ENCODE measurements at places on chromosomes 7 and 10. TPM values are rescaled to one million over a fixed set of nuclear protein-coding genes. Genes with fewer than 3 reads are reported as not detected.

DNA sequence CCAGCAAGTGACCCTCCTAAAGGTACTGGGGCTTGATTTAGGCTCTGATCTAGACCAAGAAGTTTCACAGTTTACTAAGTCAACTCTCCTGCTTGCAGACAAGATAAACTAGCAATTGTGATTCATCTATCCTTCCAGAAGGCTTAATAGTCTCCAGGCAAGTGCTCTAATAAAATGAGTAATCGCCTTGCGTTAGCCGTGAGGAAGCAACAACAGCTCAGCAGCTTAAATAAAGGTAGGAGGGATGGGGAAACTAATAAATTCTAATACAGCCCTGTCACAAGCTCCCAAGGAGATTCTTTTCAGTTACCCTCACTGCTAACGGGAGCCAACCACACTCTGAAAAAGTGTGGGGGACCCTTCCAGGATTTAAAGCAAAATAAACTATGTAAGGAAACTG lies 48.4 kb downstream of the FRMD4A start:
- no peak for DNase-seq
- H3K4me1 ChIP-seq: no peaks in the 10 kb centered on the region
- no peak overlapping the region for H3K27ac ChIP-seq
- H3K27me3 ChIP-seq: no peaks in the 10 kb centered on the region

GRCh38 chr7:76386691-76387260 lies 22.7 kb downstream of the SSC4D start:
- H3K27me3 ChIP-seq: no peaks in the 10 kb centered on the region
- H3K4me1 ChIP-seq: peaks cover 7% of the 10 kb centered on the region
- no peak overlapping the region for H3K4me3 ChIP-seq
- no peak overlapping the region for H3K27ac ChIP-seq

DNA sequence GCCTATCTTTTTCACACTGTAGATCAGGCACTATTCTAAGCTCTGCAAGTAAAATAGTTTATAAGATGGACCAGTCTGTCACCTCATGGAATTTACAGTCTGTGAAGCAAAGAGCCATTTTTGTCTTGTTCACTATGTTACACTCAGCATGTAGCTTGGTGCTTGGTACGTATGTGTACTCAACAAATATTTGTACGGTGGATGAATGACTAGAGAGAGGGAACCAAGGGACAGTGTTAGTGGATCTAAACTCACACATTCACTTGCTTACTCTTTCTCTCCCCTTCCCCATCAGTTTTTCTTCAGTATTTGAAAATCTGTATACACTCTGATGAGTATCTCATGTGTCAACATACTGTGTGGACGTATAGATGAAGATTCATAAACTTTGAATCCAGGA lies 45.9 kb downstream of the PTF1A start:
- no peaks in the 10 kb centered on the region for H3K4me1 ChIP-seq
- H3K4me3 ChIP-seq: no peak overlapping the region
- H3K27ac ChIP-seq: no peak overlapping the region
- H3K27me3 ChIP-seq: no peaks in the 10 kb centered on the region
- no peak for DNase-seq

The CYP2C9 gene
- not detected for total RNA-seq

The VWA2 gene
- 0.09 TPM for total RNA-seq

DNA sequence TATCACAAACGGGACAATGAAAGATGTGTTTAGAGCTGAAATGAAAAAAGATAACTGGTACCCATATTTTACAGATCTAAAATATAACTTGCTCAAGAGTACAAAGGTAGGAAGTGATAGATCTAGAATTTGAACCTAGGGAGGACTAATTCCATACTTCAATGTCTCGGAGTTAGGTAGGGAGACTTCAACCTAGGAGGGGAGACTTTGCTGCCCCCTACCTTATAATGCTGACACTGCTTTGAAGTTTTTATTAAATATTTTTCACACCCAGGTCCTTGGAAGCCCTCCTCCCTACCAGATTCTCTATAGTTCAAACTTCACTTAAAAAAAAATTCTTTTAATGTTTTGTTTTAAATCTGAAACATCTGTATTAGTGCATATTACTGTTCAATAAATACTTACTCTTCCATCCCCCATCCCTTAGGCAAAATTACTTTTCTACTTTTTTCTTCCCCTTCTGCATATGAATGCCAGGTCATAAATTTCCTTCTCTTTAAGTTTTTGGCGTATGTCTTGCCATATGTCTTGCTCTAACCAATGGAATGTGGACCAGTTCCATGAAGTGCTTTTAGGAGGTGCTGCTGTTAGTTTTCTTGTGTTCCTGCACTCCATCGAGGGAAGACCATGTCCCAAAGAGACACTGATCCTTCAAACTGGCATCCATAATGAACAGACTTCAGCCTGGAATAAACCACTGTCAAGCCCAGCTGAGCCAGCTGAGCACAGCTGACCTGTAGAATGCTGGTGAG lies 57.8 kb downstream of the MICU1 start:
- no peaks in the 10 kb centered on the region for H3K27me3 ChIP-seq
- DNase-seq: peak; percentile 33
- H3K4me3 ChIP-seq: no peak overlapping the region

GRCh38 chr10:85225311-85225710 lies 896.9 kb downstream of the CCSER2 start:
- H3K4me3 ChIP-seq: no peak overlapping the region
- no peaks in the 10 kb centered on the region for H3K36me3 ChIP-seq
- no peak overlapping the region for H3K27ac ChIP-seq
- peaks cover 12% of the 10 kb centered on the region for H3K4me1 ChIP-seq
- DNase-seq: no peak

DNA sequence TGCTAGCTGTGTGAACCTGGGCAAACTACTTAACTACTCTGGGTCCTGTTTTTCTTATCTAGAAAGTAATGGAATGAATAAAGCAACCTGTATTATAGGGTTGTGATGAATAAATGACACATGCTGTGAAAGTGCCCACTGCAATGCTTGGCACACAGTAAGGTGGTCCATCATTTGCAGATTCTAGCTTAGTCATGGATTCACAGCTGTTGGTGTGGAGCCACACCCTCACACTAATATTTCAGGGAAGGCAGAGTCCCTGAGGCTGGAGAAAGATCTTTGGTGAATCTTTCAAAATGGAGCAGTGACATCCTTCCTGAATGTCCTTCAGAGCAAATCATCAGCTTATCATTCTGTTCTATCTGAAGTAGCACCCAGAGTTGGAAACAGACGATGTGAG lies 60.6 kb downstream of the A1CF start:
- no peaks in the 10 kb centered on the region for H3K4me1 ChIP-seq
- no peak for DNase-seq
- no peak overlapping the region for H3K4me3 ChIP-seq

The ZNF853 gene
- total RNA-seq: 8.2 TPM

GRCh38 chr10:60299961-60300883 lies 89.5 kb downstream of the ANK3 start:
- DNase-seq: peak; percentile 65
- peaks cover 9% of the 10 kb centered on the region for H3K4me1 ChIP-seq
- H3K4me3 ChIP-seq: no peak overlapping the region
- H3K36me3 ChIP-seq: no peaks in the 10 kb centered on the region

The CPVL gene
- total RNA-seq: 56.6 TPM

- H3K4me3 ChIP-seq: no peak overlapping the region
- H3K27me3 ChIP-seq: no peaks in the 10 kb centered on the region
- no peak for DNase-seq
- no peaks in the 10 kb centered on the region for H3K4me1 ChIP-seq
- H3K36me3 ChIP-seq: no peaks in the 10 kb centered on the region
Measured at GRCh38 chr7:24788961-24789576, 31.8 kb upstream of the GSDME start.

DNA sequence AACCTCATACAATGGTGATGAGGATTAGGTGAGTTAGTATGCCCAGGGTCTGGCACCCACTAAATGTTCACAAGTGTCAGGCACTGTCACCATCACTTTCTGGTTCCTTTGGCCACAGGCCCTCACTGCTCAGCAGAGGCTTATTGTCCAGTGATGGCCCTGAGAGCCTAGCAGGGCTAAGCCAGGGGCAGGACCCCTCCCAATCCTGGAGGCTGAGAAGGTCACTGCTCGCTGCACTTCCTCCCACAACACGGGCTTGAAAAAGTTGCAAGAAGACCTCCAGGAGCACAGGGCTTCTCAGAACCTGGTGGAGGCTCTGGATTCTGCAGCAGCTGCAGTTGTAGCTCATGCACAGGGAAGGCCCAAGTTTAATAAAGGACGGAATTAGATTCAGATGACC lies 48.1 kb downstream of the DRGX start:
- no peak for DNase-seq
- H3K36me3 ChIP-seq: no peaks in the 10 kb centered on the region
- H3K27me3 ChIP-seq: no peaks in the 10 kb centered on the region
- H3K27ac ChIP-seq: no peak overlapping the region
- H3K4me3 ChIP-seq: no peak overlapping the region

DNA sequence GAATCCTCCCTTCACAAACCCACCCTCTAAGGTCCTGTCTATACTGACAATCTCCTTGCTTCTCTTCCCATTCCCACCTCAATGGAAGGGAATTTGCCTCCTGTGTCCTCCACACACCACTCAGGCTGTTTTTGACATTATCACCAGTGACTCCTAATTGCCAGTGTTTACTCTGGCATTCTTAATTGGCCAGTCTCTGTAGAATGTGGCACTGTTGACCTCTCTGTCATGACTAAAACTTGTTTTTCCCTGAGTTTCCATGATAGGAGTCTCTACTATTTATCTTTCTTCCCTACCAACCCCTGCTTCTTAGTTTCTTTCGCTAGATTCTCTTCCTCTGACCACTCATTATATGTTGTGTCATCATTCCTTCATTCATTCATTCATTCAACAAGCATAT lies 12.1 kb downstream of the SLC16A12 start:
- DNase-seq: no peak
- no peaks in the 10 kb centered on the region for H3K36me3 ChIP-seq
- no peaks in the 10 kb centered on the region for H3K4me1 ChIP-seq
- H3K27ac ChIP-seq: no peak overlapping the region
- no peaks in the 10 kb centered on the region for H3K27me3 ChIP-seq

The PRSS1 gene
- not detected for total RNA-seq

DNA sequence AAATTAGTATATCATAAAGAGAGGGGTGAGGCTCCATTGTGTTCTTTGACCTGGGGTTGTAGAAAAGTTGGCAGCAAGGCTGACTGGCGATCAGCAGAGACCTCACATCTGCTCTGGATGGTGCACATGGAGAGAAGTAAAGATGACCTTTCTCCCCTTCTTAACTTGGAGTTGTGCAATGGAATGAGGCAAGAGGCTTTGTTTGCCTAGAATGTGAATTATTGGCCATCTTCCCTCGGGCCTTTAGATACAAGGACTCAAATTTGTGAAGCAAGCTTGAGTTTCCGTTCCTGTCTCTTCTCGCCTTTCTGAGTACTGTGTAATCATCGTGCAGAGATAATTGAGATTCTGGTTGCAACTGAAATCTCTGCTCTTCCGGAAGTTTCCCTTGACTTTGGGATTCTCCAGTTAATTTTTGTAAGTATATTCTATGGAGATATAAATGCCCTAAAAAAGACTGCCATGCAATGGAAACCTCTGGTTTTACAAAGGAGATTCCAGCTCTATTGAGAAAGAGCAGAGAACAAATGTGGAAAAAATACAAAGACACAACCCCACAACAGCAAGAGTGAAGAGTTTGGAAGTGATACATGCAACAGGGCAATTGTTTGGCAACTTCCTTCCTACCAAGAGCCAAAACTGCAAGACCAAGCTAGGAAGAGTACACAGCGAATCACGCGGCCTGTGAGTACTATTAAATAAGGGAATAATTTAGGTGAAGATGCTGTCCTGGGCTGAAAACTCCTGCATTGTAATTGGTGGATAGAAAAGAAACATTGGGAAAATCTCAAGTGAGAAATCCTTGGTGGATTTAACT lies 542.3 kb upstream of the NRP1 start:
- H3K27me3 ChIP-seq: no peaks in the 10 kb centered on the region
- no peaks in the 10 kb centered on the region for H3K36me3 ChIP-seq
- peaks cover 28% of the 10 kb centered on the region for H3K4me1 ChIP-seq

GRCh38 chr7:146249272-146249671 lies 132.7 kb downstream of the CNTNAP2 start:
- DNase-seq: no peak
- H3K4me3 ChIP-seq: no peak overlapping the region
- H3K27ac ChIP-seq: no peak overlapping the region
- H3K4me1 ChIP-seq: peaks cover 13% of the 10 kb centered on the region
- no peaks in the 10 kb centered on the region for H3K36me3 ChIP-seq

The HMX3 gene
- total RNA-seq: 0.12 TPM

The CALD1 gene
- total RNA-seq: 90.2 TPM

GRCh38 chr7:29236071-29236580 lies 41.6 kb downstream of the CHN2 start:
- no peak overlapping the region for H3K4me3 ChIP-seq
- peaks cover 18% of the 10 kb centered on the region for H3K4me1 ChIP-seq
- H3K36me3 ChIP-seq: no peaks in the 10 kb centered on the region

DNA sequence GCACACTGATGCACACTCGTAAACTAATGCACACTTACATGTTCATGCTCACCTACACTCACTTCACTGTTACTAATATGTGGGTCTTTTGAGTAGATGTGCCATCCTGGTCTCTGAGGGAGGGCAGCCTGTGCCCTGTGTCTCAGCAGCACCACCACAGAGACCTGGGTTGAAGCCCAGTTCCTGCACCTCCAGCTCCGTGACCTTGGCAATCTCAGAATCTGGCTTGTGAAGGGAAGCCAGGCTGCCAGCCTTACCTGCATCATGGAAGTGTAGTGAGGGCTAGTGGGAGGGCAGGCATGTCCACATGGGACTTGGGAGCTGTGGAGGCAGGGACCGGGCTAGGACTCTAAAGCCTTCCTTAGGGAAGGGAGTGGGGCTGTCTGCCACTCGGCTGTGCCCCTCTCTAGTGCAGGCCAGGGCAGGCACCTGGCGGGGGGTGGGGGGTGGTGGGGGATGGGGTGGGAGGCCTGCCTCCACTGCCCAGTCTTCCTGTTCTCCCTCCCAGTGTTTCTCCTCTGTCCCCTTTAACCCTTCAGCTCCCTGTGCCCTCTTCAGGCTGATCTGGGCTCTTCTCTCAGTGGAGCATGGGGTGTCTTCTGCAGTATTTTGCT lies 8.1 kb downstream of the ADCY1 start:
- peaks cover 4% of the 10 kb centered on the region for H3K27me3 ChIP-seq
- DNase-seq: peak; percentile 38
- H3K27ac ChIP-seq: no peak overlapping the region
- H3K4me3 ChIP-seq: peak overlapping the region; percentile 38
- no peaks in the 10 kb centered on the region for H3K36me3 ChIP-seq

DNA sequence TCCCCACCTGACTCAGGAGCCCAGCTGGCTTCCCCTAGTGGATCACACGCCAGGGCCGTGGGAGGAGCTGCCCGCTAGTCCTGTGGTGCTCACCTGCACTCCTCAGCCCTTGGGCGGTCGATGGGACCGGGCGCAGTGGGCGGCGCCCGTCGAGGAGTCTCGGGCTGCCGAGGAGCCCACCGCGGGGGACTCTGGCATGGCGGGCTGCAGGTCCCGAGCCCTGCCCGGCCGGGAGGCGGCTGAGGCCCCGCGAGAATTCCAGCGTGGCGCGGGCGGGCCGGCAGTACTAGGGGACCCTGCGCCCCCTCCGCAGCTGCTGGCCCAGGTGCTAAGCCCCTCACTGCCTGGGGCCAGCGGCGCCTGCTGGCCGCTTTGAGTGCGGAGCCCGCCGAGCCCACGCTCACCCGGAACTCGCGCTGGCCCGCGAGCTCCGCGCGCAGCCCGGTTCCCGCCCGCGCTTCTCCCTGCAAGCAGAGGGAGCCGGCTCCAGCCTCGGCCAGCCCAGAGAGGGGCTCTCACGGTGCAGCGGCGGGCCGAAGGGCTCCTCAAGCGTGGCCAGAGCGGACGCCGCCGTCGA lies 367.9 kb downstream of the TYW1 start:
- no peak overlapping the region for H3K4me3 ChIP-seq
- no peak overlapping the region for H3K27ac ChIP-seq
- peak; percentile 18 for DNase-seq

The ZC3HAV1L gene
- total RNA-seq: 7.1 TPM

- no peaks in the 10 kb centered on the region for H3K27me3 ChIP-seq
- H3K4me3 ChIP-seq: no peak overlapping the region
- H3K36me3 ChIP-seq: no peaks in the 10 kb centered on the region
- no peak overlapping the region for H3K27ac ChIP-seq
- DNase-seq: no peak
Measured at GRCh38 chr7:142440906-142441411, 183.1 kb upstream of the PRSS58 start.
